ENCODE measurements at places on chromosomes 7 and 10.

DNA sequence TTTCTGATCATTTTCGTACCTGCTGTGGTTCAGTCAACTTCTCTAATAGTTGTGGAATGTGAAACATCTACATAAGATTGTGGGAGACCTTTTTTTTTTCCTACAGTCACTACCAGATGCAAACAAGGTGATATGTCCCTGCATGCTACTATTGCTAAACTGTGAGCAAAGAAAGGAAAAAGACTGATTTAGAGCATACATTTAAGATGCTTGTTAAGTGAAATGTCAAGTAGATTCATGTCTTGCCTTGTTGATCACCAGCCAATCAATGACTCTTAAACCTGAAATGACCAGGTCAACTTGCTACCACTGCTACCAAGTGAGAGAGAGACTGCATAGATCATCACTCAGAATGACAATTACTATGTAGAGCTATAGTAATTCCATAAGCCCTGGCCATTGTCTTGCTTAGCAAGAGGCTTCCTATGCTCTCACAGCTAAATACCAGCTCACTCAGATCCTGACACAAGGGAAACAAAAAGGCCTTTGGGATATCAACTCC lies 84.3 kb upstream of the SKAP2 start:
- DNase-seq: no peak

DNA sequence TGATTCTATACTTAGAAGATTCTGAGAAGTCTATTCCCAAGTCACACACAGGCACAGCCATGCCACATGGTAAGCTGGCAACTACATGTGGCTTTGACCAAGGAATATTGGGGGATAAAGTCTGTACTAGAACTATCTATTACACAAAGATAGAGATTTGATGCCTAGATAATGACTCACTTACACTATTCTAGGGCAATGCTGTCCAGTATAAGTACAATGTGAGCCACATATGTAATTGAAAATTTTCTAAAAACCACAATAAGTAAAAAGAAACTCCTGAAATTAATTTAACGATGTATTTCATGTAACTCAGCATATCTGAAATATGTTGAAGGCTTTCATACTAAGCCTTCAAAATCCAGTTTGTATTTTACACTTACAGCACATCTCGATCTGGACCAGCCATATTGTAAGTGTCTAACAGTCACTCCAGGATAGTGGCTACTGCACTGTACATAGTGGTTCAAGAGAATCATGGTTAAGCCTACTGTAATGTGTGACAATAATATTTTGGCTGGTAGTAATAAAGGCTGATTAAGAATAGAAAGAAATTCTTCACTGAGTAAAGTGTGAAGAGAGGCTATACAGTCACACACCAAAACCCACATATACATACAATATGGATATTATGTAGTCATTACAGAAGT lies 62.8 kb downstream of the RTKN2 start:
- DNase-seq: no peak

DNA sequence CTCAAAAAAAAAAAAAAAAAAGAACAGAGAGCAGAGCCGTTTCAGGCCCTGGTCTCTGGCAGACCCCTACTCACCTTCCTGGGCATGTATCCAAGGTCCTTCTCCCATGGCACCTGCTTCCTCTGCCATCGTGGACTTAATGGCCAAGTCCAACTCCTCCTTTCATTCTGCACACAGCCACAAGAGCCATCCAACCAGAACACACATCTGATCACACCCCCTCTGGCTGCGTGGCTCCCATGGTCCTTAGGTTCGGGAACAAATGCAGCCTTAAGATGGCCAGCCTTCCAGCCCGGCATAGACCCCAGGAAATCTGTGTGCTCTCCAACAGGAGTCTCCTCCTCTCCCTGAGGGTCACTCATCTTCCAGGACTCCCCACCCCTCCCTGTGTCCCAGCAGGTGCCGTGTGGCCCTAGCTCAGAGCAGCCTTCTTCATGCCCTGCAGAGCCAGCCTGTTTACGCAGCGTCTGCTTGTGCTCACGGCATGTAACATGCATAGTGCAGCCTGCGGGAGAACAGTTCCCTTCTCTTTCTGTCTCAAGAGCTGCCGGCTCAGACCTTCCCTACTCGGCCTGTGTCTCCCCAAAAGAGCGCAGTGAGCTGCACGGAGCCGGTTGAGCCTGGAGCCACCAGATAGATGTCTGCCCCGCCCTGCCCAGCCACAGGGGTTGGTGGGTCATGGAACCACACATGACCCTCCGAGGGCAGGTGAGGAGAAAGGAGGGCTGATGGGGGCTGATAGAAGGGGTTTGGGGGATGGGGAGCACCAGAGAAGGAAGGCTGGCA lies 157.3 kb downstream of the NRF1 start:
- no peak for DNase-seq

DNA sequence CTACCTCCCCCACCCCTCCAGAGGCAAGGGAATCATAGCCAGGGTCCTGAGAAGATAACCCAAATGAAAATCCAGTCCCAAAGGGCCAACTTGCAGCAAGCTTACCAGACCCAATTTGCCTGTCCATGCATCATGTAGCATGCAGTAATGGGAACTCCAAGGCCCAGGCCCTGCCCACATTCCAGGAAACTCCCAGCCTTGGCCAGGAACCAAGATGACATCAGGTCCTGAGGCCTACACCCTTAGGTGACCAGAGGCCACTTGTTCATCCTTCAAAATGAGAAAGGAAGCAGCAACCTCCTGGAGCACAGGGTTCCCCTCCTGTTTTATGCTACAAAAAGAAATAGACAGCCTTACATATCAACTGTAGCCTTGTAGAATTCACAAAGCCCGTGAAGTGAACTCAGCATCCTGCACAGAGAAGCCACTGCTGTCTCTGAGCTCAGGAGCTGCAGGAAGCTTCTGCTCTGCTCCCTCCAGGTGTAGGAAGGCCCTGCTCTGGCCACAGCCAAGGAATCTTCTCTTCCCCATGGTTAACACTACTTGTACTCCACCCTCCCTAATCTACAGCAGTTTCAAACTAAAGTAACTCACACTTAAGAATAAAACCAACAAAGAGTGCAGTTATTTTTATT lies 30.3 kb upstream of the GRB10 start:
- DNase-seq: peak; percentile 78

DNA sequence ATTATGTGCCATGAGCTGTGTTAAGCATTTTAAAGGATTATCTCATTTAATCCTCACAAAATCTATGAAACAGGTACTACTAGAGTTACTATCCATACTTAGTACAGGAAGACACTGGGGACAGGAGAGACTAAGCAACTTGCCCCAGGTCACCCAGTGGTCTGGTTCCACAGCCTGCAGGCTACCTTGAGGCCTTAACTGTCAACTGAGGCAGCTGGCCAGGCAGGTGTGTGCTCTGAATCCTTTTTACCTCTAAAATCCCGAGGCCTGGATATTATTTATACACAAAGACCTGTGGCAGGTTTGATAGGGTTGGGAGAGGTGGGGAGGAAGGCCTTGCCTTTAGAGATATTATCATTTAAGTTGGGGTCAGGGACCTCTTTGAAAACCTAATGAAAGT lies 3.1 kb downstream of the ZNF777 start:
- no peak for DNase-seq

DNA sequence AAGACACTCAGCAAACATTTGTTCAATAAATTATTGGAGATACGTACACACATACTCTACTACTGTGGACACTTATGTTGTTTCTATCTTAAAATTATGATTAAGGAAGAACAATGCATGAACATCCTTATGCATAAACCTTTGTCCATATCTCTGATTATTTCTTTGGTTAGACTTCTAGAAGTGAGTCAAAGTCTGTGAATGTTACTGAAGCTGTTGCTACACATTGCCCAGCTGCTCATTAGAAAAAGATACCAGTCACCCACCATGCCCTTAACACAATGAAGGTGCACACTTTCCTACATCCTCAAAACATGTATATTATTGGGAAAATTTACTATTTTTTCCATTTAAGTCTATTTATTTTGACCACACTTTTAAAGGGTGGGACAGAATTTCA lies 1.4 kb upstream of the CLRN3 start:
- peak; percentile 60 for DNase-seq

- peak; percentile 62 for DNase-seq
Observed at GRCh38 chr10:110556969-110557601, 10.4 kb upstream of the SMC3 start.

- no peak for DNase-seq
Observed at GRCh38 chr10:22477334-22478287, 132.3 kb downstream of the SPAG6 start.

DNA sequence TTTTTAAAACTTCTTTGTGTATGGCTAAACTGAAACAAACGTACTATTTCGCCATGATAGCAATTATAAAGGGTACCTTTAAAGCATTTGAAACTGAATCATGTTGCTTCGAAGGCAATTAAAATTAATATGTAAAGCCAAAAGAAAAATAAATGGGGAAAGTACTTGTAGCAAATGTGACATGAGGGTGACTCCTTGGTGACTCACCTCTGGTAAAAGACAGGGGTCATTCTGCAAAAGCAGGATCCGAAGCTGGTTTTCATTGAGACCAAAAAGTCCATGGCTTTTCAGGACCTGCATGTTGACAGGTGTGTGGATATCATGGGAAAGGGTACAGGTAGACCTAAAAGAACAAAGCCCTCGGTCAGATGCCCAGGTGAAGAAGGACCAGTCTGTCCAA lies 1.5 kb downstream of the ZC3HAV1L start:
- no peak for DNase-seq

GRCh38 chr7:130486114-130486953 lies 5.6 kb upstream of the MEST start:
- no peak for DNase-seq

- DNase-seq: no peak
Observed at GRCh38 chr7:110484356-110484755, 606.6 kb upstream of the LRRN3 start.

DNA sequence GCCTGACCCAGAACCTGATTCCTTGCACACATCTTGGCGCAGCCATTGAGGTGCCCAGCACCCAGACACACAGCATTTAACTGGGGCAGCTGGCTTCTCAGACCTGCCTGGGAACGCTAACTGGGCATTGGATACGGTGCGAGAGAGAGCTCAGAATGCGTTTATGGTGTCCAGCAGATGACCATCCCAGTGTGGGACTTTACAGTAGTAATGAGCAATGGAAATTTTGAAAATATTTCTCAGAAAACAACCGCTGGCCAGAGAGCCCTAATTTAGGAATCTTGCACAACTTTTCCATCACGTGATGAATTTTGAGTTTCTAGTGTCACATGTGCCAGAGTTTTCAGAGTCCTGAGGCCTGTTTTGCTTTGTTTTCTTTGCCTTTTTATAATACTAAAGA lies 78.2 kb upstream of the SEC61G start:
- DNase-seq: no peak

DNA sequence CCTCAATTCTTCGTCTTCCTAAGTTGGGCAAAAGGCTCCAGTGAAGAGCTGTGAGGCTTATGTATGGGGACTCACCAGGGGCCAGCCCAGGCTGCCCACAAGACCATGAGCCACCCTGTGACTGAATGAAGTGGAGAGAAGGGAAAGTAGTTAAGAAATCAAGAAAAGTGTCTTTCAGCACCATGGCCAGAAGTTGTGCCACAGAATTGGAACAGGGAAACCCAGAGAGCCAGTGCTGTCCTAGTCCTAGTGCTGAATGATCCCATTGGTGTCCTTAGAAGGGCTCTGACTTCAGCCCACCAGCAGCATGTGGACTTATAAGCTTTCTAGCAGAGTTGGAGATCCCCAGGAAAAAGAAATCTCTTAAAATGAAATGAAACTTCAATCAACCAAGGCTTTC lies 37.0 kb upstream of the CCSER2 start:
- peak; percentile 63 for DNase-seq

DNA sequence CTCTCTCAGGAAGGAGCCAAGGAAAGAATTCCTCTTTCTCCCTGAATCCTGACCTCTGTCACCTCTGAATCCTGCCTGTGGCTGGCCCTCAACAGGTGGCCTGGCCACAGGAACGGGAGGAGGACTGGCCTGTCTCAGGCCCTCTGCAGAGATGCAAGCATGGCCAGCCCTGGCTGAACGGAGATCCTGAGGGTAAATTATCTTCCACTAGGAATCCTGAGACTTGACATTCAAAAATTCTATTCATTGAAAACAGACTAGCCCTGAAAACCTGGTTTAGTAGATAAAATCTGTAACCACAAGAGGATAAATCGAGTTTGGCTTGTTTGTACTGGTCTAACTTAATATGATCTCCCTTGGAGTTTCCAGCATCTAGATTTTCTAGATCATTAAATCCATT lies 579.3 kb downstream of the LRMDA start:
- DNase-seq: no peak

- no peak for DNase-seq
Observed at GRCh38 chr10:58951746-58952145, 224.7 kb upstream of the PHYHIPL start.

DNA sequence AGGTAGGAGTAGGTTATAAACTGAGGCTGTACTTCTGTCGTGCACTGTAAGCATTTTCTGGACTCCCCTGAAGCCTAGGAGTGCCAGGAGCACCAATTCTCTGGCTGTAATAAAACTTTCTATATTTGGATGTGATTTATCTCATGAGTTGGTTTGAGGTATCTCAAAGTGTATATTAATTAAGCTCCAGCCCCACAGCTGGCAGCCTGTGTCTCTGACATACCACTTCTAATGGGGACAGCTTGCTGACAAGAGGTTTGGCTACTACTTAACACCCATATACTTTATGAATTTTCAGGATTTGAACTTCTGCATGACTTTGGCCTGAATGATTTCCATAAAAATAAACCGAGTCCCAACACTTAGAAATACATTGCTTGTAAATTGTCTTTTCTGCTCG lies 35.2 kb downstream of the CFAP58 start:
- DNase-seq: no peak

- DNase-seq: no peak
Observed at GRCh38 chr10:35633006-35633980, 8.8 kb downstream of the FZD8 start.

GRCh38 chr7:43698460-43699255 lies 30.7 kb downstream of the COA1 start:
- peak; percentile 57 for DNase-seq

- DNase-seq: no peak
Observed at GRCh38 chr7:2301511-2301863, 12.8 kb downstream of the SNX8 start.

DNA sequence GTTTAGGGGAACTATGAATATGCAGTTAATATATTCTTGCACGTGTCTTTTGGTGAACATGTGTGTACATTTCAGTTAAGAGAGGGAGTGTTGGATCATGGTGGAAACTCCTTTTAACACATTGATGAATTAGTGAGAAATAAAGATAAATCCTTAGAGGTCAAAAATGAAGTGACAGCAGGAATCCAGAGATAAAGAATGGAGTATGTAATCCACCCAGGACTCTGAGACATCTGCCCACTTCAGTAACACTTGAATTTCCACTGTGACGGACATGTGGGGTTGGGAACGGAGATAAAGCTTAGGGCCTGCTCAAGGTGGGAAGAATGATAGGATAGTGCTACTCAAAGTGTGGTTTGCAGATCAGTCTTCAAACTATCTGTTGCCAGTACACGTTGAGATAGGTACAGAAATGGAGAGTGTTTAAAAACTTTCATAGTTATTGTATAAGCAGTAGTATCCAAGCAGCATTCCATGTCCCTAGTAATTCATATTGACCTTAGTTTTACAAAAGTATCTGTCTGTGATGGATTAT lies 6.6 kb upstream of the RELN start:
- DNase-seq: no peak

- DNase-seq: no peak
Observed at GRCh38 chr7:17988858-17989257, 38.8 kb downstream of the PRPS1L1 start.

Data from iris pigment epithelial cell (primary cell).